ENCODE measurements at places on chromosomes 6 and 20.

DNA sequence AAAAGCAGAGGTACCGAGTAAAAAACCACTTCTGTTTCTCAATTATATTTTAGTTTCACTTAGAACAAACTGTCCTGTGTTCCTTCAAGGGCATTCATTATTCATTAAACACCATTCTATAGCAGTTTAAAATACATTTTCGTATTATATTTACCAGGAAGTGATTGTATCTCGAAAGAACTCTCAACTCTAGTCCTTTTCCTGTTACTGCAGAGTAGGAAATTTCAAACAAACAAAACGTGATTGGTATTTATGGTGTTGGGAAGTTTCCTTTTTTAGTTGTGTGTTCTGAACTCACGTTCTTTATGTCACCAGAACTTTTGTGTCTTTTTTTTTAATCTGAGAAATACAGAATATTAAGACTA is 139.5 kb upstream of the BTBD3 start:
- no peak for DNase-seq

- DNase-seq = no peak
Observed at GRCh38 chr6:144978208-144978607, 693.1 kb downstream of the UTRN start.

DNA sequence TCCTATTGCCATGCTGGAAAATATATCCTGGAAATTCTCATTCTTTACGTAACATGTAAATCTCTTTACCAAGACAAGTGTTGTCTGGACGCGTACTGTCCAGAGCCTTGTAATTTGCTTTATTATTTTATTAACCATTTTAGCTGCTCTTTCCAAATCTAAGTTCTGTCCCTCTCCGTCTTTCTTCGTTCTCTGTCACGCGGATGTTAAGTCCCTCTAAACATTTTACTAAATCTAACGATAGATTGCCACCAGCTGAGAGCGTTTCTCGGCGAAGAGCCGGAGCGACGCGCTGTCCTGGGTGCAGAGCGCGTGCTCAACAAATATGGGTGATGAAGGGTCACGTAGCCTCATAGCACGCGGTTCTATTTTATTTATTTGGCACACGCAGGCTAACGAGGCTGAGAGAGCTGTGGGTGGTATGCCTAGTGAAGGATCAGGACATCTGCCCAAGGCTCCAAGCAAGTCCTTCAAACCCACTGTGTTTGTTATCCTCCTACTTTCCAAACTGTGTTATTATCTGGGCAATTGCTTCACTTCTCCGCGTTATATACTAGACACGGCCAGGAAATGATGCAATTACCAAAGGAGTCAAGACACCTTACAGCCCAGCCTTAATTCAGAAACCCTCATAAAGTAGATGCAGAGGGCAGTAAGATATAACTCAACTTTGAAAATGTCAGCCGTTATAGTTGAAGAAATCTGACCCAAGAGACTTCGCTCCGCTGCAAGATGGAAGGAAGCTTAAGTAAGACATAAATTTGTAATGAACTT is 10.0 kb upstream of the NCOA7 start:
- peak; percentile 33 for DNase-seq

GRCh38 chr6:96576221-96576620 is 13.3 kb downstream of the FHL5 start:
- no peak for DNase-seq

GRCh38 chr6:82072751-82073150 is 174.8 kb downstream of the IBTK start:
- no peak for DNase-seq

GRCh38 chr6:168724669-168725570 is 283.9 kb downstream of the SMOC2 start:
- no peak for DNase-seq

DNA sequence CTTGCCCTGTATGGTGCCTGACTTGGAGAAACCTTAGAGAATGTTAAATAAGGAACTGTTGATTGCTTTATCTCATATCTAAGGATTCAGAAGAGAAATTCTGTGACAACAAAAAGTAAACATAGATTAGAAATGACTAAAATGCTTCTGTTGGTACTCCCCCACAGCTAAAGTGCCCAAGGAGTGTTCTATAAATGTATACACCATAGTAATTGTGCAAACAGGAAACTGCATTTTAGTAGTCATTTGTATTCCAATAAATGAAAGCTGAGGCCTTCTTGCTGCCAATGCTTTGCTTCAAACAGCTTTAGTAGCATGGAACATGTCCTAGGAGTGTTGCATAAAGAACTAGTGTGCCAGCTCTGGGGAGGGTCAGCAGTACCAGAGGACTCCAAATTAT is 343.7 kb upstream of the IRAK1BP1 start:
- DNase-seq = no peak

GRCh38 chr6:15325540-15325955 is 79.7 kb downstream of the JARID2 start:
- no peak for DNase-seq

- DNase-seq = no peak
Observed at GRCh38 chr20:22719167-22719591, 134.8 kb upstream of the FOXA2 start.

GRCh38 chr6:12335717-12336116 is 45.6 kb downstream of the EDN1 start:
- no peak for DNase-seq

DNA sequence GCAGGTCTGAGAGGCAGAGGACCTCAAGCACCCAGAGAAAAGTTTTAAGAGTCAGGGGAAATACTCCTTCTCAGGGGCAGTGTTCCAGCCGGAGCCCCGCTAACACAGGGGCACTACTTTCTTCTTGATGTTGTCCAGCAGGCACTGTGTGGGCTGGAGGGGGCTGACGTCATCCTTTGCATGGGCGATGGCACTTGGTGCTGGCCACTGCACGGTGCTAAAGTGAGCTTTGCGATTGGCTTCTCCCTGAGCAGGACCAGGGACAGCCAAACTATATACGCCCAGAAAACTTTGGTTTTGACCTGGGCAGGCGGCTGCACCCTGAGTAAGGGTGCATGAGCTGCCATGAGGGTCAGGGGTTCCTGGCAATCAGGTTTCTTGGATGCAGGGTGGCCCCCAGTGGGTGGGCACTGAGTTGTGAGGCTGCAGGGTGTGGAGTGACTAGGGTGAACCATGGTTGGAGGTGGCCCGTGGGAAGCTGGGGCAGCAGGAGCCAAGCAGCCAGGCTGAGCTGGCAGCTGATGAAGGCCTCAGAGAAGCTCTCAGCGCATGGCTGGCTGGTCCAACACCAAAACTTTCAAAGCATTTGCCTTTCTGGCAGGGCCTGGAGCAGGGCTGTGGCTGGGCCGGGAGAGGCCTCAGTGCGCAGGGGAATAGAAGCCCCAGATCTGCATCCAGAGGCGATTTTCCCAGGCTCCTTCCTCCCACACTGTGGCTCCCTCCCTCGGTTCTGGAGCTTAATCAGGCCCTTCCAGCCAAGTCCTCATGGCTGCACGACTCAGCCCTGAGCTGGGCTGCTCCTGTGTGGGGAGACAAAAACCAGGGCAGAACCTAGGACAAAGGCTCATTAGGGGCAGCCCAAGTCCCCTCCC is 18.3 kb downstream of the MRPS18A start:
- no peak for DNase-seq

DNA sequence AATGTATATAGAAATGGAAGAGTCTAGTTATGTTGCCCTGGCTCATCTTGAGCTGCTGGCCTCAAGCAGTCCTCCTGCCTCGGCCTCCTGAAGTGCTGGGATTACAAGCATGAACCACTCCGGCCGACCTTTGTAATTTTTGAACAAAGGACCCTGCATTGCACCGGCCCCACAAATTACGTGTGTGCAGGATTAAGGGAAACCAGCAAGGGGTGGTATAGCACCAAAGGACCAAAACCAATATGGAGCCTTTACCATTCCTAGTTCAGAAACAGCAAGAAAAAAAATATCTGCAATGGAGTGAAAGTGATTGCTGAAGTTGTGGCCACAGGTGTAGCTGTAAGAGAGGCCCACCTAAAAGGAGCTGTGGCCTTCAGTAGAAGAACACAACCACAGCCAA is 8.2 kb upstream of the TRERF1 start:
- no peak for DNase-seq

GRCh38 chr6:150932996-150933395 is 67.5 kb downstream of the MTHFD1L start:
- DNase-seq = no peak

DNA sequence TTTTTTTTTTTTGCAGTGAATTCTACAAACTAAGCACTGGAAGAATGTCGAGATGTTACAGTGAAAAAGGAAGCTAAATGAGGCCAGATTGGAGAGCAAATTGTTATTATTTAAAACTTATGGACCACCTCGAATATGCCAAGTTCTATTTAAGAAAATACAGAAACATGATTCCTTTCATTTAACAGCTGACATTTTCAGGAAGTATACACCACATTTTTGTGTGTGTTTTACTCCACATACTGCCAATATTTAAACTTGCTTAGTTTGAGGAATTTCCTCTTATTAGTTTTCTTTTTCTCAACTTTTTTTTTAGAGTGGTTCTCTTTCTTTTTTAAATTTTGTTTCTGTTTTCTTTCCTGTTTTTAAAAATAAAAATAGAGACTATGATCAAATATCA is 37.0 kb upstream of the GCLC start:
- DNase-seq = no peak

- no peak for DNase-seq
Observed at GRCh38 chr6:25701807-25702206, 49.8 kb downstream of the SCGN start.

- DNase-seq = no peak
Observed at GRCh38 chr6:92715991-92716390, 703.4 kb downstream of the EPHA7 start.

GRCh38 chr6:104952911-104953399 is 4.0 kb upstream of the LIN28B start:
- no peak for DNase-seq

DNA sequence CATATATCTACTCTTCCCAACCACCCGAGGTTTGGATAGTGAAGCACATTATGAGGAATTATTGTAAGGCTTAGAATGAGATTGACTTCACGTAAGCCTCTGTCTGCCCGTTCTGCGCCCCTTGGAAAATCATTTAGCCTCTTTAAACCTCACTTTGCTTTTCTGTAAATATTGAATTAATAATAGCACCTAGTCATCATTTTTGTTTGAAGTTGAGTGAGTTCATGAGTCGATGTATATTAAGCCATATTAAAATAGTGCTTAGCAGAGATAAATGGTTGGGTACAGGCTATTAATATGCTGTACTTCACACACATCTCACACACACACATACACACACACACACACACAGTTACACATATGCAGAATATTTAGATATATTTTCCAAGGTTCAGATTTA is 344.8 kb upstream of the EYS start:
- DNase-seq = no peak

- no peak for DNase-seq
Observed at GRCh38 chr6:126824226-126824625, 294.2 kb upstream of the RSPO3 start.

GRCh38 chr6:47919875-47920274 is 138.0 kb downstream of the OPN5 start:
- no peak for DNase-seq
